ENCODE measurements at places on chromosomes 4 and X. TPM values are rescaled to one million over a fixed set of nuclear protein-coding genes. Genes with fewer than 3 reads are reported as not detected.

- no peak for DNase-seq
Measured at GRCh38 chr4:147587041-147587440, 30.2 kb upstream of the TMEM184C start.

DNA sequence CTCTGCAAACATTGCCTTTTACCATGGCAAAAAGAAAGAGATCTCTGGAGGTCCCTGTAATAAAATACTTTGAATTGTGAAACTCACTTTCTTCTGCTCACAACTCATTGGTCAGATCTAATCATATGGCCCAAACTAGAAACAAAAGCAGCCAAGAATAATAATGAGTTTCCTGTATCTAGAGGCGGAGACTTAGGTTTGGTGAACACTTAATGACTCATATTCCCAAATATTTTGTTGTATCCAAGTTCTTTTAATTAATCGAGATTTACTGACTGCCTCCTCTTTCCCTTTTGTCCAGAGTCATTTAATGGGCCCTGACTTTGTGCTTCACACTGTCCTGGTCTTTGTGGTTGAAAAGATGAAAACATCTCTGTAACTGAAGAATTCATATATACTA, 190.6 kb downstream of the CCSER1 start:
- no peak for DNase-seq

- no peak for DNase-seq
Measured at GRCh38 chr4:7698584-7698983, 241.1 kb downstream of the AFAP1 start.

GRCh38 chrX:10931976-10932375, 179.2 kb upstream of the HCCS start:
- no peak for DNase-seq

GRCh38 chrX:107905366-107905765, 76.8 kb downstream of the TEX13B start:
- no peak for DNase-seq

DNA sequence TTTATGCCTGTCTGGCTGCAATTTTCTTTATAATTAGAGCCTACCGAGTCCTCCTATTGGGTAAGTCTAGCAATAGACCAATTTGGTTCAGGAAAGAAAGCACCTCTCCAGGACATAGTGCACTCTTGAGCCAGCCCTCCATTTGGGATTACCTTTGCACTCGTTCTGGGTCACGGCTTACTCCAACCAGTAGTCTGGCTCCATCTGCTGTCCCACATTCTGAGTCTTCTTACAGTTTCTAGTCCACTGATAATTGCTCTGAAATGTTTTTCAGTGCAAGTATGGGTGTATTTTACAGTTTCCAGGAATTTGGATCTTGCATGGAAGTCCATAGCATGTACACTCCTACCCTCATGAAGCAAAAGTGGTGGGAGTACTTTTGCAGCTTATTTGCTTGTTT, 34.8 kb upstream of the USP51 start:
- no peak for DNase-seq

- no peak for DNase-seq
Measured at GRCh38 chrX:153474718-153475117, 4.3 kb upstream of the HAUS7 start.

- DNase-seq: peak; percentile 92
Measured at GRCh38 chr4:3805731-3806130, 39.5 kb downstream of the ADRA2C start.

DNA sequence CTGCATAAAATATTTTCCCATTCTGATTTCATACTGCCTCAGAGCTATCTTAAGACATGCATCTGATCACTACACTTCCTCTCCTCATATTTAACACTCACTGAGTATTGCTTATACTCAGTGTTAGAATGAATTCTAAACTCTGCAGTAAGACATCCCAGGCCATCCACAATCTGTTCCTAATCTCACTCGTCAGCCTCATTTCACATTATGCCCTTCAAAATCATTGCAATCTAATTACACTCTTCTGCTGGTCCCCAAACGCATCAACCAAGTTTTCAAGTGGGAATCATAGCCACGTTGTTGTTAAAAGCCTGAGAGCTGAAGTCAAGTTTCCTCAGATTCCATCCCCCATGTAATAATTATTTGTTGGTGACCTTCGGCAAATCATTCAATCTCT, 1177.9 kb downstream of the ARAP2 start:
- no peak for DNase-seq

DNA sequence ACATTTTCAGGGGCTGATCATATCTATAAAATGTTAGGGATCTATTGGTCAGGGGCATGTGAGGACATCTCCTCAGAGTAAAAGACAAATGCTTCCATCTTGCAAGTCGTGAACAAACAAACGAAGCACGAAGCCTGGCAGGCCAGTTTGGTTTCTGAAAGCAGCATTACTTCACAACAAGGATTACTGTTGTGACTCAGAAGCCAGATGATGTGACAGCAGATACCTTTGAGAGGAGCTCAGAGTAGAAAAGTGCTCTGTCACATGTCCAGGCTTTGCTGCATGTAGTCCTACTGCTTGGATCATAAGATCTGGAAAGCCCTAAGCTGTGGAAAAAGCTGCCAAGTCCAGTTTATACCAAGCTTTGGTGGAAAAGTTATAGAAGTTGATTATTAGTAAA, 1827.2 kb downstream of the ARAP2 start:
- DNase-seq: no peak

DNA sequence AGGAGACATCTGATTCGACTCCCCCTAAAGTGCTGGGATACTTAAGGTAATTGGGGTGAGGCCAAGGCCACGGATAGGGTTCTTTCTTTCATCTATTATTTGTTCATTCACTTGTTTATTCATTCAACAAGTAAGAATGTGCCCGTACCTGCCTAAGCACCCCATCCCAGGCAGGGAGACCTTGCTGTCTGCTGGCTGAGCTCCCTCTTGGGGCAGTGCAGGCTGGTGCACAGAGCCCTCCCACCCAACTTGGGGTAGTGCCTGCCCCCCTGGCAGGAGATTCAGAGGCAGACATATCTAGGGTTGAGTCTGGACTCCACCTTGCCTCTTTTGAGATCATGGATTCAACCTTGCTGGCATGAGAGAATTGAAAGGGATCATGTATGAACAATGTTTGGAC, 95.7 kb downstream of the DRD5 start:
- DNase-seq: no peak

DNA sequence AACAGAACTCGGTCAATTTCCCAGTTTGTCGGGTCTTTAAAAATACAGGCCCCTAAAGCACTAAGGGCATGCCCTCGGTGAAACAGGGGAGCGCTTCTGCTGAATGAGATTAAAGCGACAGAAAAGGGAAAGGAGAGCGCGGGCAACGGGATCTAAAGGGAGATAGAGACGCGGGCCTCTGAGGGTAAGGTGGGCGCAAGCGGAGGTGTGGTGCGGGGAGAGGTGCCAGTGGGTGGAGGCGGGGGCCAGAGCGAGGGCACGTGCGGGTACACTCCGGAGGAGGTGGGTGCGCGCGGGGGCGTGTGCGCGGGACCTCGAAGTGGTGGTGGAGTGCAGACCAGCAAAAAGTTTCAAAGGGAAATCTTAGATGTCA, 787 bp upstream of the TET2 start:
- DNase-seq: peak; percentile 87

DNA sequence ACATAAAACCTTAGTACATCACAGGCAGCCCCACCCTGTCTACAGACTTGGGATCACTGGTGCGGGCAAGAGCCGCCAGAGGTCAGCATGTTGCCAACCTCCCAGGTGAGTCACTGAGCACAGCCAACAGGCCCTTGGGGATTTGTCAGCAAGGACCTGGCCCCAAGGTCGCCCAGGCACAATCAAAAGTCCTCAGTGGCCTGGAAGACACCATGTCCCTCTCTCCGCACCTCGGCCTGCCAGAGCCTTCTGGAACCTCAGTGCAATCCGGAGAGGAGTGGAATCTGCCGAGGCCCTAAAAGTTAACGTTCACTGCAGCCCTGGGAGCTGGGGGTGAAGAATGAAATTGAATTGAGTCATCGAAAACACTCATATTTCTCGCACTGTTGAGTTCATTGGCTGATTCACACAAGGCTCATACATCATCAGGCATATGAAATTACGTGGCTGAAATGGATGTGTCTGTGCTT, 74.3 kb downstream of the WFS1 start:
- peak; percentile 55 for DNase-seq

- DNase-seq: no peak
Measured at GRCh38 chr4:102440498-102440897, 60.7 kb upstream of the NFKB1 start.

DNA sequence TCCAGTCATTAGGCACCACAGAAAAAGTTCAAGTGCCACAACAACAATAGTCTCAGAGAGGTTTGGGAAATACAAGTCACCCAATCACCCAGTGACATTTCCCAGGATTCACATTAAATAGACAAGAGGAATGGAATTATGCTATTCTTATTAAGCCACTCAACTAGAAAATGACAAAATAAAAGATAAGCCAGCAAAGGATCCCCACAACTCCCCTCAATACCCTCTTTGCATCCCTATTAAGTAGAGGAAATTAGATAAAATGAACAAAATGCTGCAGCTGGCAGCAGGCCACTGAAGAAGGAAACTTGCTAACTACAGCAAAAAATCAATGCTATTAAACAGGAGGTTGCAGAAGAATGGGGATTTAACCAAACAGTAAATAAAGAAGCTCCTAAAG, 35.3 kb upstream of the RPS6KA6 start:
- DNase-seq: no peak

DNA sequence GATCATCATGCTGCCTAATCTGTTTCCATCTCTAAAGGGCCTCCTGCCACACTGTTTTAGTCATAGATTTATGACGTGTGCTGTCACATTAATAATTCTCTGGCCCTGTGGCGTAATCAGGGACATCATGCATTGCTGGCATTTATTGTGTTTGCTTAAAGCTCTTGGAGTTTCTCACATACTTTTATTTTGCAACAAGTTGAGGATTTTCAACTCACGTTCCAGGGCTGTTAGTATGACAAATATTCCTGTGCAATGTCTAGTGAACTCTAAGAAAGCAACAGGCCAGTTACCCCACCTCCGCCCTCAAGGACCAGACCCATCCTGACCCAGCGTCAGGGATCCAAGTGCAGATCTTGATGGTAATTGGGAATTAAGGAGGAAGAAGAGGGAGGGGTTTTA, 7.8 kb upstream of the PIGA start:
- no peak for DNase-seq

DNA sequence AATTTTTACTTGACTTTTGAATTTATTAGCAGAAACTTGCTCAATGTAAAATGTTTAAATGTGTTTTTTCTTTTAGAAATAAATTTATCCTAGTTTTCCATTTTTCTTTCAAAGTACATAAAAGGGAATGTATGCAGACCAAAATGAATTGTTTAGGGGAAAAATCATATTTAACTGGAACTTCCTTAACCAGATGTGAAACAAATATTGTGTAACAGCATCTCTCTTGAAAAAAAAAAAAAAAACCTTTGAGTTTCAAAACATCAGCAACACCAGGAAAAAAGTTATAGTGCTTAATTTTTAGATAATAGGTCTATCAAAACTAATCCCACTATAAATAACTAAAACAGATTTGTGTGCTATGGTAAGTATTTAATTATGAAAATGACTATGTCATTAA, 14.5 kb upstream of the CCNA2 start:
- DNase-seq: no peak

DNA sequence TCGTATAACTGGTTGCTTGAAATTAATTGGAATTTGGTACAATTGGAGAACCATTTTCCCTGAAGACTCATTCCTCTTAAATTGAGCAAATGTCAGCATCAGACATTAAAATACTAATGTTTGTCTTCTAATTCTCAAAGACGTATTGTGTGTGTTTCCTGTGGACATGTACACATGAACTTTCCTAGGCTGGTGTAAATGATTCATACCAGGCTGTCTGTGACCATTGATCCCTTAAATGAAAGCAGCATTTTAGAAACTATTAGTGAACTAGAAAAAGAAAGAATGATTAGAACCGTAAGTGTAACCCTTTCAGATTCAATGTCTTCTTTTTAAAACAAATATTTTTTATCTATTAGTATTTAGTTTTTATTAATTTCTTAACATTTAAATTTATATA, 332.9 kb downstream of the PPP3CA start:
- no peak for DNase-seq

DNA sequence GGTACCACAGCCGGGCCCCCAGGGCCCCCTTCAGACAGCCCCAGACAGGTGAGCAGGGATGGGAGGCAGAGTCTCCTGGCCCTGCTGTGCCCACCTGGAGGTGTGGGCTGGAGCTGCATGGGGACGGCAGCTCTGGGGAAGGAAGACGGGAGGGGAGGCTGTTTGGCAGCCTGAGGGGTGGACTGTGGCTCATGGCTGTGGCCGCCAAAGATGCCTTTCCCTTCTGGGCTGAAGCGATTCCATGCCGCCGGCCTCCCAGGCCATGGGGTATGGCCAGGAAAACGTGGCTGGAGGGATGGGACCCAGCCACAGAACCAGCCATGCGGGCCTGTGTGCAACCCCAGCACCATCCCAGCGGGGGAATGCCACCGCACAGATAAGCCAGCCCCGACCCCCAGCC, 65.7 kb downstream of the FAM53A start:
- DNase-seq: no peak

DNA sequence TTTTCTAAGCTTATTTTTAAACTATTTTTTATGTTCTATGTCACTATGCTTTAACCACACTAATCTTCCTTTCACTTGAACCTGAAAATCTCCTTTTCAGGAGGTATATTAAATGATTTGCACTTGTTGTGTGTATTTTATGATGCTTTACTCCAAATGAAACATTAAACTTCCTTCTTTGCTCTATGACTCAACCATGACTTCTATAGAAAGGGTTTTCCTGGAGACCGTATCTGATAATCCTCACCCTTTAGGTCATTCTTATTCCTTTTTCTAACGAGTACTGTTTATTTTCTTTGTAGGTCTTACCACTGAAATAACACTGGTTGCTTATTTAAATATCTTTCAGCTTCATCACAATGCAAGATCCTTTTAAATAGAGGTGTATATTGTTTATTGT, 1163.2 kb downstream of the PCDH18 start:
- DNase-seq: no peak

- no peak for DNase-seq
Measured at GRCh38 chr4:15333692-15334633, 93.9 kb upstream of the C1QTNF7 start.

DNA sequence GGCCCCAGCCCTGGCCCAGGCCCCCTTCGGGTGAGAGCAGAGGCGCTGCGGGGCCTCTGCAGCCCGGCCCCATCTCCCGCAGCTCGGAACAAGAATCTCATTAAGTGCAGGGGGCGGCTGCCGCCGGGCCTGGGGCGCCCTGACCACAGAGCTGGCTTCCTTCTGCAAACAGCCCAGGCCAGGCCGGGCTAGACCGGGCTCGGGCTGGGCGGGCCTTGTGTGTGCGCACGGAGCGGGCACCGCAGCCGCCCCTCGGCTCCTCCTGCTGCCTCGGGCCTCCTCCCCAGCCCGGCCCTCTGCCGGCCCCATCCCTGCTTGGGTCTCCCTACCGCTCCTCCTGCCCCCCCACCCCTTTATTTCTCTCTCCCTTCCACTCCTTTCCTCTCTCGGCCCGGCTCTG, 83.3 kb downstream of the EFNB1 start:
- no peak for DNase-seq

GRCh38 chrX:40015693-40016092, 82.1 kb downstream of the BCOR start:
- DNase-seq: no peak

The CDKL2 gene
- total RNA-seq: 4.2 TPM

The ZNF185 gene
- 13.7 TPM for total RNA-seq

The PAGE4 gene
- not detected for total RNA-seq

The KIF4A gene
- total RNA-seq: 4.5 TPM

Measured in chondrocyte (in vitro differentiated cells).